Ovary (tissue), 10 donors: ENCODE measurements at places on chromosomes 7 and 10. TPM values are rescaled to one million over a fixed set of nuclear protein-coding genes. Genes with fewer than 3 reads are reported as not detected.

DNA sequence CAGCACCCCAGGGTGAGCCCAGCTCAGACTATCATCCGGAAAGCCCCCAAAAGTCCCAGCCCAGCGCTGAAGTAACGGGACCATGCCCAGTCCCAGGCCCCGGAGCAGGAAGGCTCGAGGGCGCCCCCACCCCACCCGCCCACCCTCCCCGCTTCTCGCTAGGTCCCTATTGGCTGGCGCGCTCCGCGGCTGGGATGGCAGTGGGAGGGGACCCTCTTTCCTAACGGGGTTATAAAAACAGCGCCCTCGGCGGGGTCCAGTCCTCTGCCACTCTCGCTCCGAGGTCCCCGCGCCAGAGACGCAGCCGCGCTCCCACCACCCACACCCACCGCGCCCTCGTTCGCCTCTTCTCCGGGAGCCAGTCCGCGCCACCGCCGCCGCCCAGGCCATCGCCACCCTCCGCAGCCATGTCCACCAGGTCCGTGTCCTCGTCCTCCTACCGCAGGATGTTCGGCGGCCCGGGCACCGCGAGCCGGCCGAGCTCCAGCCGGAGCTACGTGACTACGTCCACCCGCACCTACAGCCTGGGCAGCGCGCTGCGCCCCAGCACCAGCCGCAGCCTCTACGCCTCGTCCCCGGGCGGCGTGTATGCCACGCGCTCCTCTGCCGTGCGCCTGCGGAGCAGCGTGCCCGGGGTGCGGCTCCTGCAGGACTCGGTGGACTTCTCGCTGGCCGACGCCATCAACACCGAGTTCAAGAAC lies 1.1 kb downstream of the VIM start:
- no peaks in the 10 kb centered on the region for H3K27me3 ChIP-seq
- peaks cover 10% of the 10 kb centered on the region for H3K4me1 ChIP-seq
- DNase-seq, result peak; percentile 95
- no peaks in the 10 kb centered on the region for H3K36me3 ChIP-seq

GRCh38 chr7:98831641-98832221 lies 38.1 kb downstream of the TMEM130 start:
- DNase-seq, result no peak
- H3K4me1 ChIP-seq, result no peaks in the 10 kb centered on the region
- no peaks in the 10 kb centered on the region for H3K27me3 ChIP-seq
- no peak overlapping the region for H3K27ac ChIP-seq
- no peak overlapping the region for H3K4me3 ChIP-seq

GRCh38 chr10:56745490-56745889 lies 384.4 kb upstream of the ZWINT start:
- H3K27me3 ChIP-seq, result no peaks in the 10 kb centered on the region
- H3K4me1 ChIP-seq, result no peaks in the 10 kb centered on the region
- H3K27ac ChIP-seq, result no peak overlapping the region
- no peak for DNase-seq
- no peaks in the 10 kb centered on the region for H3K36me3 ChIP-seq

DNA sequence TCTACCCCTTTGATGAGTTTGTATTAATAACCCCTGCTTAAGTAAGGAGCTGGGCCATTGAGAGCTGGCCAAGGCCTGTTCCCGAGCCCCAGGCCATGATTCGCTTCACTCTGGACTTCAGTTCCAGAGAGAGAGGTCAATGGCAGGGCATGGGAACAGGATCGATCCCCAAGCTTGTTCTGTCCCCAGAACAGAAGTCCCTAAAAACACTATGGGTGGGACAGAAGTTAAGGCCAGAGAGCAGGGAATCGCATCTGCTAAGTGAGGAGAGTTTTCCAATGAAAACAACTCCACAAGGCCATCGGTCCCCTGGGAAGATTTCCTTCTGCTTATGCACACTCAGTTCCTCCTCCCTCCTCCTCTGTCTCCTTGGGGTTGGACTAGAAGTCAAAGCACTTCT lies 159.6 kb downstream of the LSM5 start:
- no peaks in the 10 kb centered on the region for H3K4me1 ChIP-seq
- no peak for DNase-seq
- H3K36me3 ChIP-seq, result no peaks in the 10 kb centered on the region
- H3K27me3 ChIP-seq, result no peaks in the 10 kb centered on the region
- no peak overlapping the region for H3K4me3 ChIP-seq
- H3K27ac ChIP-seq, result no peak overlapping the region

DNA sequence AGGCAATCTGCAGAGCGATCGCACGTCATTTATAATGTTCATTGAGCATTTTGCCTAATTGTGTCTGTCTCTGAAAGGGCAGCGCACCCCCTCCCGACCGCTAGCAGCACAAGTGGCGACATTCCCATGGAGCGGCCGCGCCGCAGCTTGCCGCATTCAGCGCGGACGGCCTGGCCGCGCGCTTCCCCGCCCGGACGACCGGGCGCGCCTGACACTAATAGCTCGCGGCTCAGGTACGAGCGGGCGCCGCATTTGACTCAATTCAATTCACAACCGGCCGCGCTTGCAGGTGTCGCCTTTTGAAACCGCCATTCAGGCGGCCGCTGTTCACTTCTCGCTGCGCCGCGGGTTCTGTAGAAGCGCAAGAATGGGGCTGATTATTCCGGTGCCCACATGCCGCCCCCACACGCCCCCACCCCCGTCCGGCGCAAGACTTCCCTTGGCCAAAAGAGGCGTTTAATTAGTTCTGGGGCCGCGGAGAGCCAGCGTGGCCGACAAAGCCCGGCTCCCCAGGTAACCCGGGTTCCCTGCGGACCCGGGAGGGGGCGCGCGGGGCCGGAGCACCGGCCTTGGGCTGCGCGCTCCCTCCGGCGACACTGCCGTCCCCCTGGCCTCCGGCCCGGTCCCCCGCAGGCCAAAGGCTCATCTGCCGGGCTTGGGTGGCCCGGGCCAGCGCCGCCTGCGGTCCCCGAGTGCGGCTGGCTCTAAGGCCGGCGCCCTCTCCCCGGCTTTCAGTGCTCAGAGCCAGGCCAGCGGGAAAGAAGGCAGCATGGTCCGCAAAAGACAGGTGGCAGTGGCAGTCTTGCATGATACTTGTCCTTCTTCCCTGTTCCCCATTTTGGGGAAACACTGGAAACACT lies 18.7 kb upstream of the PTF1A start:
- no peaks in the 10 kb centered on the region for H3K27me3 ChIP-seq
- no peak overlapping the region for H3K4me3 ChIP-seq
- no peak overlapping the region for H3K27ac ChIP-seq
- no peaks in the 10 kb centered on the region for H3K4me1 ChIP-seq

The CYP2C9 gene
- total RNA-seq, result 0.77 TPM

The MMRN2 gene
- total RNA-seq, result 13.2 TPM

The TMEM225B gene
- total RNA-seq, result 1.2 TPM

The ACTL6B gene
- total RNA-seq, result not detected

The PNLIPRP2 gene
- 0.15 TPM for total RNA-seq

The RBM28 gene
- total RNA-seq, result 18.5 TPM

The MRC1 gene
- total RNA-seq, result 32.8 TPM
